ENCODE measurements at places on chromosomes 1 and 21.

- DNase-seq, result no peak
Measured at GRCh38 chr1:174218983-174219382, 59.7 kb downstream of the RABGAP1L start.

DNA sequence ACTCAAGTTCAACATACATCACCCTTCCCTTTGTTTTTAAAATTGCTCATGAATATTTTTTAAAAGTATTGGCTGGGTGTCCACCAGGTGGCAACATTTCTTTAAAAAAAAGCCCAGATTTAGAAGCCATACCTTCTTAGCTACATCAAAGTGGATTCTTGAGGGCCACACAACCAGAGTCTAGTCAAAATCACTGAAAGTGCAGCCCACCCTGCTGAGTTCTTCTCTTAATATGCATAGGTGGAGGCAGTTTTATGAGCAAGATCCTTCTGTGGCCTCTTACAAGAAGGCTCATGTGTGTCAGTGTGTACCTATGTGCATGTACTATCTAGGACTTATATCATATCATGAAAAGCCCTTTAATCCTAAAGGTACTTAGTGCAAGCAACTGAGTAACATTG, 16.9 kb upstream of the GNG12 start:
- no peak for DNase-seq

DNA sequence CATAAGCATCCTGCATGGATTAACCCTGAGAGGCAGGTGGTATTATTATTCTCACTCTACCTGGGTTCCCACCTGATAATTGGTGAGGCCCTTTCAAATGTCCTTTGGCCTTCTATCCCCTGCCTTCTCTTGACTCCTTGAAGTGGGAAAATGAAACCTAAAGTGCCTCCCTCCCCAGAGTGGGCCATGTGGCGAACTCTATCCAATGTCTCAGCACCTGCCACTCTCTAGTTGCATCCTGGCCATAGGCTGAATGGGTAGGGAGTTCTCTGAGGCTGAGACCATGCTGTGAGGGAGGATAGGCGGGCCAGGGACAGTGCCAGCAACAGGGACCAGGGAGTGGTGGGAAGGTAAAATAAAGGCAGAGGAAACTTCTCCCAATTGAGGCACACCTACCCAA, 35.3 kb downstream of the ELF3 start:
- no peak for DNase-seq

- peak; percentile 2 for DNase-seq
Measured at GRCh38 chr1:98794196-98794886, 132.8 kb downstream of the SNX7 start.

GRCh38 chr1:159315381-159315780, 13.2 kb downstream of the FCER1A start:
- no peak for DNase-seq
